Smooth muscle cell of the brain vasculature (primary cell): ENCODE measurements at places on chromosomes 12 and 14.

DNA sequence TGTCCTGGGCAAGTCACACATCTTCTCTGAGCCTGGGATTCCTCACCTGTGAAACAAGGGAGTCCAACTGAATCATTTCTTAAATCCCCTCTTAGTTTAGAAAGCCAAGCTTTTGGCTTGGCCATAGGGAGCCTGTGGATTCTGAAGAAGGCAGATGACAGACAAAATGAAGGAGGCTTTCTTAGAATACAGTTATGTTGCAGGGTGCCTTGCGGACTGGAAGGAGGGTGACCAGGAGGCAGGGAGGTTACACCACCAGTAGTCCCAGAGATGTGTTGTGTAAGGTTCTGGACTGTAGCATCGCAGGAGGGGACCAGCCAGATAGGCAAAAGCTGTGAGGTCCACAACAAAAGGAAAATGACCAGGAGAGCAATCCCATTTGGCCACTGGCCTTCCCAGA lies 8.2 kb upstream of the ACVR1B start:
- DNase-seq = no peak

GRCh38 chr12:50746431-50746830 lies 17.5 kb upstream of the ATF1 start:
- no peak for DNase-seq

DNA sequence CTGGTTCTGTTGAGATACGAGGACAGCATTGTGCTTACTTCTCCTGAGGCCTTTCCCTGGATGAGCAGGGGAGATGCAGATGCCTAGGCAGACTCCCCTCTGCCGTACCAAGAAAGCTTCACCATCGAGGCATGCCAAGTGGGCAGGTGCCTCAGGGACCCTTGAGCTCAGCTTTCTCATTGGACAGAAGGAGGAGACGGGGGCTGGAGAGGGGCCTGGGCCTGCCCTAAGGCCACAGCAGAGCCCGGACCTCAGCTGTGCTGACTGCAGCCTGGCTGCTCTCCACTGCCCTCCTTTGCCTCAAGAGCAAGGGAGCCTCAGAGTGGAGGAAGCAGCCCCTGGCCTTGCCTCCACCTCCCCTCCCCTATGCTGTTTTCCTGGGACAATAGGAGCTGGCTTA lies 23.4 kb downstream of the SERPINA1 start:
- DNase-seq = no peak

- DNase-seq = no peak
Observed at GRCh38 chr12:78210506-78210860, 379.8 kb downstream of the NAV3 start.
